ENCODE measurements at places on chromosomes 3 and 15.

GRCh38 chr15:91664224-91664836 lies 189.2 kb upstream of the SLCO3A1 start:
- no peak for DNase-seq

GRCh38 chr3:193095366-193095765 lies 145.7 kb upstream of the PLAAT1 start:
- DNase-seq: no peak

GRCh38 chr3:129827765-129828164 lies 65.7 kb downstream of the TMCC1 start:
- DNase-seq: peak; percentile 15

DNA sequence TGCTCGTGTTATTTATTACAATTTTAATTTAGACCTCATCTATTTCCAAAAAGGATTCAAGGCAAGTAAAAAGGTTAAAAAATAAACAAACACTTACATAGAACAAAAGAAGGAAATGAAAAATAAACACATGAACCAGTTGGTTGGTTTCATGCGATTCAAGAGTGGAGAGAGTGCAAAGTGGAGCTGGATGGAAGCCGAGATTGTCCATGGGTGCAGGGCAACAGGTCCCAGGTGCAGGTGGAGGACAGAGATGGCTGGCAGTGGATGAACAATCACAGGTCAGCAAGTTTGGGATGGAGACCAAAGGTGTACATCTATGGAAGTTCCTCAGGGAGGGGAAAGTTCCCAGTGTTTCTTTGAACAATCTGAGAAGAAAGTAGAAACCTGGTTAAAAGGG lies 11.6 kb upstream of the SEMA5B start:
- no peak for DNase-seq

GRCh38 chr3:13647298-13648059 lies 98.6 kb downstream of the FBLN2 start:
- DNase-seq: peak; percentile 41
